Hepatocyte (in vitro differentiated cells): ENCODE measurements at places on chromosomes 4 and X. TPM values are rescaled to one million over a fixed set of nuclear protein-coding genes. Genes with fewer than 3 reads are reported as not detected.

GRCh38 chr4:124055896-124056295 is 656.6 kb downstream of the ANKRD50 start:
- DNase-seq: no peak

DNA sequence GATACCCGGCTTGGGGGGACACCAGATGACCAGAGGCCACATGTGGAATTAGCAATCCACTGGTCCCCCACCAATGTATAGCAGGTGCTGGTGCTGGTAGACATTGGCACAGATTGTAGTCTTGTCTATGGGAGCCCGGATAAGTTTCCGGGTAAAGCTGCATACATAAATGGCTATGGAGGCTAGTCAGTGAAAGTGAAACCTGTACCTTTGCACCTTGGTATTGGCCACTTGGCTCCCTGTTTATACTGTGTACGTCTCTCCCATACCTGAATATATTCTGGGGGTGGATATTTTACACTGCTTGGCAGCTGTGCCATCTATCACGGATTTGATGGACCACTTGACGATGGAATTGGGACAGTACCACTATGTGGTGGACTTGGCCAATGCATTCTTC is 5.6 kb upstream of the TIGD2 start:
- DNase-seq: no peak

The CFAP97 gene
- 28.5 and 28.9 TPM in 2 replicates for total RNA-seq

DNA sequence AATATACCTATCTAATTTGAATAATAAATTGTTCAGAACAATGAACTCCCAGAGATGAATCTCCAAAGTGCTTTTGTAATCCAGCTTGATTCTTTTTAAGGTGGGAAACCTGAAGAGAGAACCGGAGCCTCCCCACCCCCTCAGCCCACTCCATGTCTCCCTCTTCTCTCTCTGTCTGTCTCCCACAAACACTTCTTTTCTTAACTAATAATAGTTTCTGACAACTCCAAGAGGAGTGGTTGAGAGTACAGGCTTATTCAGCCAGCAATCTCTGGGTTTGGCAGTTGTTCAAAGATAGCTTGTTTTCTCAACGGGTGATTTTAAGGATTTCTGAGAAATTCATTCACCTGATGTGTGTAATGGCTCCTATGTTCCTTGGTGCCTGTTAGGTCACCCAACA is 23.4 kb downstream of the PPP4R3C start:
- DNase-seq: no peak

GRCh38 chr4:3518941-3519340 is 13.3 kb downstream of the LRPAP1 start:
- no peak for DNase-seq

DNA sequence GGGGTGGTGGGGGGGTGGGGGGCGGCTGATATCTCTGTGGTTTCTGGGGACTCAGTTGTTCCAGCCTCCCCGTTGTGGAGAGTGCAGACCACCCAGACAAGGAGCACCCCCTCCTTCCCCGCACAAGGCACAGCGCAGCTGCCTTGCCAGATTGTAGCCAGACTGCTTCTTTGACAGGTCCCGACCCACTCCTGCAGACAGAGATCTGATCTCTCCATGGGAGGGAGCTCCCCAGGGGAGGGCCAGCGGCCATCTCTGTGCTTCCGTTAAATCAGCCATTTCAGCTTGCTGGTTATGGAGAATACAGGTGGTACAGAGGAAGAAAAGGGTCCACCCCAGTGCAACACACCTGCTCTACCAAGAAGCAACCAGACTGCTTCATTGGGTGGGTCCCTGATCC is 80.8 kb downstream of the FGF16 start:
- no peak for DNase-seq

DNA sequence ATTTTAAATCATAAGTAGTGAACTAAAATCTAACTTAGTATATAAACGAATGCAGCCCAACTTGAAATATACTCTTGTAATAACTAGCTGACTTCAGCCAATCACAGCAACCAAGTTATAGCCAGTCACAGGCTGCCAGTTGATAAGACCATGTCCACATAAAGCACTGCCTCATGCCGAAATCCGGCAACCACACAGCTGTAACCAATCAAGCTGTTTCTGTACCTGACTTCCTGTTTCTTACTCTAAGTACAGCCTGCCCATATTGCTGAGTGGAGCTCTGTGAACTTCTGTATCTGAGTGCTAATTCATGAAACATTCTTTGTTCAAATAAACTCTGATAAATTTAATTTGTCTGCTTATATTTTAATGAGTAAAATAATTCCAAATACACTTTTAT is 805.3 kb upstream of the EPHA5 start:
- no peak for DNase-seq

The TMEM255A gene
- 0.44 and 0.77 TPM in 2 replicates for total RNA-seq

The MAGEA8 gene
- not detected in 2 replicates for total RNA-seq

DNA sequence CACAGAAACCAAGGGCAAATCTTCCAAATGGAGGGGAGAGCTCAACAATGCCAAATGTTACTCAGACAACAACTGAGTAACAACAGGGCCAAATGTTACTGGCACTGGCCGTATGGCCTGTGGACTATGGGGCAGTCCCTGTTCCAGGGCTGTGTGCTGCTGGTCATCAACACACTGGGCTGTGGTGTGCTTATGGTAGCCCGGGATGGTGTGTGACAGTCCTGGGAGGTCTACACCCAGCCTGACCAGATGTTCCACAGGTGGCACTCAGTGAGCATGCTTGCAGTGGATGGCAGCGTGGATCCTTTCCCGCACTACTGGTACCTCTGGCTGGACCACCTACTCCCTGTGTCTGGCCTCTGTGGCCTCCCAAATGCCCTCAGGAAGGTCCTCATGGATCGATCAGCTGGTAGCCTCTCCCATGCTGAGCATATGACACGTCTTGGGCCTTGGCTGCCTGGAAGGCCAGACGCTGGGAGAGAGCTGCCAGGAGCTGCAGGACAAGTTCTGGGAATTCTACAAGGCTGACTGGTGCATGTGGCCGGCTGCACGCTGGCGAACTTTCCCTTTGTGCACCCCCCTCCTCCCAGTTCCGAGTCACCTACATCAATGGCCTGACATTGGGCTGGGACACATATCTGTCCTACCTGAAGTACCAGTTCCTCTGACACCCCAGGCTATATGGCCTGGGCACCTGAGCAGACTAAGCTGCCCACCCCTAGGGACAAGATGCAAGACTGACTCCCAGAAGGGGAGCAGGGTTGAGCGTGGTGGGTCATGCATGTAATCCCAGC is 59.7 kb upstream of the IQSEC2 start:
- no peak for DNase-seq

The ACTRT1 gene
- total RNA-seq: not detected in 2 replicates

- no peak for DNase-seq
These were observed 217.6 kb downstream of the PTTG2 start for GRCh38 chr4:38177641-38178391.

DNA sequence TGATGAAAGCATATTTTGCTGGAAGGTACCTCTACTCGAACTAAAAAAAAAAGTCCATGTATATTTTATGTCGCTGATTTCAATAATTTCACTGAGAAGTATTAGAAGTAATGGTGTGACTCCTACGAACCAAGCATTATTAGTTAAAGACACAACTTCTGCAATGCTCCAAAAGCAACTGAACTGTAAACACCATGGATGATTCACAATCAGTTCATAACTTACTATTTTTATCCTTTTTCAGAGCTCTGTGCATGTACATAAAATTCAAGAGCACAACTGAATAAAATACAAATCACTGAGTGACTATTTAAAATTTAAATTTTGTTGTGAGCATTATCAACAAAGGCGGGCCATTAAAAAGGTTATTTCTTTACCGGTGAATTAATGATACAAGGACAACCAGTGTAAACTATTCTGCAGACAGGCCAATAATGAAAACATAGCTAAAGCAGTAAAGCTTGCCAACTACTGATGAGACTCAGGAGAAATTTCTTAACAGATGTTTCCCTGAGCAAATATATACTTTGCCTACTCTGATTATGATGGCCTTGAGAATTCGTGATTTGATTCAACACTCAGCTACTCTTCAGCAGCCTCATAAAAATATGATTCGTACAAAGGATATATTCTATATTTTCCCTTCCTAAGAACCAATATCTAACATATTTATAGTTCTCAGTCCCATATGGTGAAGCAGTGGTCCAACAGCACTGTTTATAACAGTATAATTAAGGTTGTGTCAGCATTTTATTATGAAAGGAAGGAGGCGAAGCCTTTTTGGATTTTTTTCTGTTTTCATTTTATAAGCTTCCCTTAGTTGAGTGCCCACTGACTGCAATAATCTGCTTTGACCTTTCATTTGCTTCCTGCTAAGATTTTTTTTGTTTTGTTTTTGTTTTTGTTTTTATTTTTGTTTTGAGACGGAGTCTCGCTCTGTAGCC is 62.8 kb upstream of the NEIL3 start:
- DNase-seq: no peak

The GLRA3 gene
- total RNA-seq: 0.08 and 0.10 TPM in 2 replicates

The SMIM10L2A gene
- 7.0 and 7.2 TPM in 2 replicates for total RNA-seq

DNA sequence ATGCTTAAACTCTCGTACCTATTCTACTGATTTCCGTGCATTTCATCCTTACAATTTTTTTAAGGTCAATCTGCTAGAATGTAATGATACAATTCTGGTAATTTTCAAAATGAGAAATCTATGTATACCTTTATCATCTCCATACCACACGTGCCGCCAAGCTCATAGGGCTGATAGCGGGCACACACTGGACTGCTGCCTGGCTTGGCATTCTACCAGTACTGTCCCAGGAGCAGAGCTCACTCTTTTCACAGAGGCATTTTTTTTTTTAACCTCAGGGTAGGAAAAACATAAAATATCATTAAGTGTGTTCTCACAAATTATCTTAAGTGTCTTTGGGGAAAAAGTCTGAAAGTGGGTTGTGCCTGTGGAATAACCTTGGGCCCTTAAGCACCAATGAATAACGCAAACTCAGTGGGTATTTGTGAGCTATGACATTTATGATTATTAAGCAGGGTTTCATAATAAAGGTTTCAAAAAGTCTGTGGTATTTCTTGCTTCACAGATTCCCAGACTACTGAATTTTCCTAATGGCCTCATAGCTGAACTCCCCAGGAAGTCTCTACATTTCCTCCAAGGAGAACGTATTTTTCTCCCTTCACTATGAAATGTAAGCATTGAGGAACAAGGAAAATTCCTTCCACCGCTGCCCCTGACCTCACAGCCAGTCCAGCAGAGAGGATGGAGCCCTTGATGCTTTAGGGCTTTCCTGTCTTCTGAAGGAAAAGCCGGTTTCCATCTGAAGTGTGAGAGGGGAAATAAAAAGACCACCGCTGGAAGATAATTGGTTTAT is 125.2 kb downstream of the ELOVL6 start:
- DNase-seq: no peak

GRCh38 chrX:63761639-63762038 is 23.4 kb downstream of the ARHGEF9 start:
- no peak for DNase-seq

DNA sequence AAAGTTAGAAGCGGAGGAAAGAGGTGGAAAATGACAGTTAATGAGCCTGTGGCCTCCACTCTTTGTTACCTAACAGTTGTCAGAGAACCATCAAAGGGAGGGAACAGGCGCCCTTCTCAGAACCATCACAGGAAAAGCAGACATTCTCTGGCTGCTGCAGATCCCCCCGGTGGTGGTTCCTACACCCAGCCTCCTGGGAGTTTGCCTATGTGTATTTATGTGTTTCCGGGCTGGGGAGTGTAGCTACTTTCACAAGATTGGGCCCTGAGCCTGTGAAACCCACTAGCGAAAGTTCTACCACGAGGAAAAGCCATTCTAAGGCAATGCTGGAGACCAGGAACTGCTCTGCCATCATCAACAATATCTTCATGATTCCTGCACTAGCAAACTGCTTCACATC is 52.7 kb upstream of the BCOR start:
- DNase-seq: no peak

DNA sequence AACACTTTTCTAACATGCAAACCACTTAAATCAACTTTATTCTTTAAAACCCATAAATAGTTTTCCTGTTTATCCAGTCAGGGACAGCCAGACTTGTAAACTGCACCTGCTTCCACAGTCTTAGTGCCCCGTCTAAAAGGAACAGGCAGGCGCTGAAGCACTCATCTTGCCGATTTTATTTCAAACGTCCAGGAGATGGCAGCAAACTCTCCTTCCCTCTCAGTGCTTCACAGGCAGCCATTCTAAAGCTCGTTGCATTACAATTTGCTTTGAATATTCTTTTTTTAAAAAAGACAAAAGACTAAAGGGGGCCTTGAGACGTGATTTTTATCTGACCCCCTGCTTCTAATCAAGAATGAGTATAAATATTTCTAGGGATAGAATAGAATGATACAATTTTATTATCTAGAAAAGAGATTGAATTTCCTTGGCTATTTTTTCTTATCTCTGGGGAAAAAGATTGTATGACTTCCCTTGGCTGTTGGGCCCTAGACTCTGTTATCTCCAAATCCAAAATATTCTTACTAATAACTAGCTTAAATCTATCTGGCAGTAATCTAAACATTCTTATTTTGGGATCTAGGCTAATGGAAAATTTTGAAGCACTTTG is 93.6 kb upstream of the MYOZ2 start:
- peak; percentile 84 for DNase-seq

The SPANXN3 gene
- total RNA-seq: 0.52 and 0.60 TPM in 2 replicates

The ASB12 gene
- total RNA-seq: 0.68 TPM in 1 of 2 replicates, not detected in the other

DNA sequence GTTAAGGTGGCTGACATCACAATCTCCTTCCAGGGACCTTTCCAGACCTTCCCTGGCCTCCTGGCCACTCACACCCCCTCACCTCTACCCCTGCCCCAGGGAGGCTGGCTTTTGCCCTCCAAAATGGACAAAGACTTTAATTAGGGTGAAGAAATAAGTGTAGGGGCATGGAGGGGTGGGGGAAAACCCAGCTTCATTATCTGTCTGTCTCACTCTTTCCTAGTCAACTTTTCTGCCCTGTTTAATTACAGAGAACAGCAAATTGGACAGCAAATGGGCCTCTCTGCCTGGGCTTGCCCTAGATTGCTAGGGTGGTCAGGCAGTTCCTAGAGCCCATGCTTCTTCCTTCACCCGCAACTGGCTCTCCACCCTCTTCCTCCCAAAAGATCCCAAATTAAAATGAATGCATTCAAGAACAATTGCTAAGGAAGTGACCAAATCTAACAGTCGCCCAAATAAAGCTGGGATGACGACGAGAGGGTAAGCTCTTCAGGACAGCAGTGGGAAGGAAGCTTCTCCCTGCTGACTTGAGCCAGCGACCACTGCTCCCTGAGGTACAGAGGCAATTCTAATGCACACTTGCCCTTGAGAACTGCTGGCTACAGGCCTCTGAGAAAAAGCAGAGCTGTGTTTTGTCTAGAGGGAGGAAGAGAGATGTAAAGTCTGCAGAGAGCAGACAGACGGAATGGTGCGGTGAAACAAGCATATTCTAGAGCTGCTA is 12.4 kb downstream of the RAI2 start:
- no peak for DNase-seq

The LRBA gene
- 69.4 and 71.0 TPM in 2 replicates for total RNA-seq

GRCh38 chrX:40253771-40254170 is 156.0 kb upstream of the BCOR start:
- DNase-seq: no peak
